ENCODE measurements at places on chromosomes 2 and 18.

- DNase-seq: peak; percentile 22
Measured at GRCh38 chr2:202178346-202178958, 59.9 kb downstream of the SUMO1 start.

- DNase-seq: no peak
Measured at GRCh38 chr2:223519471-223519870, 82.7 kb downstream of the SCG2 start.

DNA sequence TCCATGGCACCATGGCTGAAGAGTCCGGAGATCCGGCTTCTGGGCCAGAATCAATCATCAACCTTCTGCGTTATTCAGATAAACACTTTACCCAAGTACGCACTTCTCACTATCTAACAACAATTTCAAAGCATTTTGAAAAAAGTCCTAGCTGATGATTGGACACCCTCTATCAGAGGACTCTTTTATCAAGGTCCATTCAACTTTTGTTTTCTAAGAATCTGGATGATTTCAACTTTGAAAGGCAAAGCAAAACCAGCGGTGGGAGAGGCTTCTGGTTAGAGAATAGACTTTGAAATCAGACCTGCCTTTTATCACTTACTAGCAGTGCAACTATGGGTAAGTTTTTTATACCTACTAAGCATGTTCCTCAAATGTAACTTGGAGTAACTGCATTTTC, 293.6 kb upstream of the TNP1 start:
- DNase-seq: no peak

GRCh38 chr2:129331638-129332037, 647.8 kb upstream of the RAB6C start:
- no peak for DNase-seq

DNA sequence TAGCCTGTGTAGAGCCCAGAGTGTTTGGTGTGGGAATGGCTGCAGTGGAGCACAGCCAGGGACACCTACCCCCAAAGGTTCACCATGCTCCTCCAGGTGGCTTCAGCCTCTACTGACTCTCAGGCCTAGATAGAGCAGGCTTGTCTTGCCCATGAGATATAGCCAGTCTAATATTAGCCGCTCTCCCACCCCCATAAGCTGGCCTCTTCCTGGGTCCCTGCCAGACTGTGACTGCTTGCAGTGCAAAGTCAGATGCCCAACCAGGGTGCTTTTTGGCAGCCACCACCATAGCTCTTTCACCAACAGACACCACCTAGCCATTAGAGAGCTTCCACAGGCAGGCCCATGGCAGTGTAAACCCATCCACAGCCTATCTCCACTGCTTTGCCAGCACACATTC, 405.3 kb downstream of the MBD2 start:
- DNase-seq: no peak

DNA sequence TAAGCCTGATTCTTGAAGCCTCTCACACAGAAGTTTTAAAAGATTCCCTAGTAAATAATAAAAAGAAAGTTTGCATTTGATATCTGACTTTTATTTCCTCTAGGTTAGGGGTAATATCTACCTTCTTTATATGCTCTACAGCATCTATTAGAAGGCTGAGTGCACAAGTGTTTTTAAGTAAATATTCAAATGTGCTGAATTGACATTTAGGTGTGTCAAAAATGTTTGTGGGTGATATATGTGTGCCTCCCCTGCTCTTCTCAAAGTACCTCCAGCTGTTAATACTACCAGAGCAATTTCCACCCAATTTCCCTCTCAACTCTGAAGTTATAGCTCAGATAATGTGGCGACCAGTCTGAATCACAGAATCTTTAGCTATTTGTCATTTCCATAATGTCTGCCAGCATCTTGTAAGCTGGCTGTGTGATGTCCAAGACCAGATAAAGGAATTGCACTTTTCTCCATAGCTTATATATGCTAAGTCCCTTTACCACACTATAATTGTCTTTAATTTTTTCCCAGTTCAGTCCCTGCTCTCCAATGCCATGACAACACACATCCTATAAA, 24.4 kb upstream of the ERMN start:
- DNase-seq: no peak
